ENCODE measurements at places on chromosomes 2 and 18.

- DNase-seq = no peak
These were observed 45.6 kb downstream of the MEX3C start for GRCh38 chr18:51151568-51152511.

GRCh38 chr2:24307961-24308360, 52.4 kb downstream of the ITSN2 start:
- no peak for DNase-seq

GRCh38 chr18:27277554-27277953, 92.4 kb upstream of the CHST9 start:
- DNase-seq = no peak

DNA sequence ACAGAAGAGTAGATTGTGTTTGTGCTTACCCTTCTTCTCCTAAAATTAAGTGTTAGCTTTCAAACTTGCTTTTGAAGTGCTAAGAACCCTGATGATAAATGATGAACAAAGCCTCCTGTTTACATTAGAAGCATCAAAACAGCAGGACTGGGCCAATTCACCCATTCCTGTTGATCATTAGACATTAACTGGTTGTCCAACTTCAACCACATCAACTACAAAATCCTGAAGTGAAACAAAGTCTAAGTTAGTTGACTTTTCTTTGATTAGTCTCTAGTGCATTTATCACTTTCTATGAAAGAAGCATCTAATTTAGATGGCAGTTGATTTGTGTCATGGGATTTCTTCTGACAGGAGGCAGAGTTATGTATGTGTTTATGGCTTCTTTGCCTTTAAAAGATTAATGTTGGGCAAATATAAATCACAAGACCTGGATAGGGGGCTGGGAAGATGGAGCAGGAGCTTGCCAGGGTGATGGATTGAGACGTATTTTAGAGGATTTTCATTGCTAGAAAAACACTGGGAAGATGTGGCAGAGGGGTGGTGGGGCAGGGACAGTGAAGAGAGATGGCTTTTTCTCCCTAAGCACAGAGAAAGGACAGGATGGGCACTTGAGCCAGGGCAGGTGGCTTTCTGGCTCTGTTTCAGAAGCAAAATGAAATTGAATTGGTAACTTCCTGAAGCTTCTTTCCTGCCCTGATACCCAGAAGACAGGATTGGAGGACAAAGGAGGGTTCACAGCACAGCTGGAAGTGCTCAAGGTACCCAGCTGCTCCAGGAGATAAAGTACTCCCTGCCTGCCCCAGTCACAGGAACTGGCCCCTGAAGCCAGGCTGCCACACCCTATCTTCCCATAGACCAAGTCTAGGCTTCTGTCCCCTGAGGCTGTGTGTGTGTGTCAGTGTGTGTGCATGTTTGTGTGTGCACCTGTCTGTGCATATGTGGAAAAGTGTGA, 20.5 kb downstream of the GYPC start:
- no peak for DNase-seq

DNA sequence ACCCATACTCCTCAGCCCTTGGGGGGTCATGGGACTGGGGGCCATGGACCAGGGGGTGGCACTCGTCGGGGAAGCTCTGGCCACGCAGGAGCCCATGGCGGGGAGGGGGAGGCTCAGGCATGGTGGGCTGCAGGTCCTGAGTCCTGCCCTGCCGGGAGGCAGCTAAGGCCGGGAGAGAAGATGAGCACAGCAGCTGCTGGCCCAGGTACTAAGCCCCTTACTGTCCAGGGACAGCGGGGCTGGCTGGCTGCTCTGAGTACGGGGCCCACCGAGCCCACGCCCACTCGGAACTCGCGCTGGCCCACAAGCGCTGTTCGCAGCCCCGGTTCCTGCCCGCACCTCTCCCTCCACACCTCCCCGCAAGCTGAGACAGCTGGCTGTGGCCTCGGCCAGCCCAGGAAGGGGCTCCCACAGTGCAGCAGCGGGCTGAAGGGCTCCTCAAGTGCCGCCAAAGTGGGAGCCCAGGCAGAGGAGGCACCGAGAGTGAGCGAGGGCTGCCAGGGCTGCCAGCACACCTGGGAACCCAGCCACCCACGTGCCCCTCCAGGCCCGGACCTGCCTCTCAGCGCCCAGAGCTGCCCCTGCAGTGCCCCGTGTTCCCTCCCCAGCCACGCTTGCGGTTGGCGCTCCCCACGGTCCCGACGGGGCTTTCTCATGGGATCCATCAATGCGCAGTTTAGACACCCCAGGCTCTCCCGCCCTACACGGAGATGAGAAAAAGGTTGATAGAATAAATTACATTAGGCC, 33.6 kb upstream of the ZNF236 start:
- DNase-seq = no peak

GRCh38 chr2:240392948-240393830, 42.3 kb upstream of the GPC1 start:
- no peak for DNase-seq

- DNase-seq = no peak
These were observed 13.6 kb upstream of the THADA start for GRCh38 chr2:43609290-43609918.

- no peak for DNase-seq
These were observed 160.0 kb downstream of the UBE2E3 start for GRCh38 chr2:181140414-181140813.

DNA sequence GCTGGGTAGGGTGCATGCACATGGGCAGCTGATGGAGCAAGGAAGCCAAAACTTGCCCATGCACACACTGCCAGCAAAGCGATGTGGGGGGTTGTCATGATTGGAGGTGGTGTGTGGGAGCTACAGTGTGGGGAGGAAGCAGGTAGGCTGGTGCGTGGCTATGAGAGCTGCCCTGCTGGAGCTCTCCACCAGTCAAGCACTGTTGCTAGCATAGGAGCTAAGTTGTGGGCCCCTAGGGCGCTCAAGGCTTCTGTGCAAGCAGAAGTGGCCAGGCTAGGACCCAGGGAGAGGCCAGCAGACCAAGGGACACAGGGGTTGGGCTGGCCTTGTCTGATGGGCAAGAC, 20.2 kb downstream of the EHBP1 start:
- no peak for DNase-seq

- no peak for DNase-seq
These were observed 1.2 kb downstream of the HOXD4 start for GRCh38 chr2:176152350-176153181.

- DNase-seq = no peak
These were observed 30.8 kb downstream of the TWSG1 start for GRCh38 chr18:9365406-9365805.
